ENCODE measurements at places on chromosomes 5 and 9. TPM values are rescaled to one million over a fixed set of nuclear protein-coding genes. Genes with fewer than 3 reads are reported as not detected.

Gene IL5
- total RNA-seq, result not detected

Gene C5orf63
- total RNA-seq, result 8.8 TPM

Gene PHF2
- 9.1 TPM for total RNA-seq

DNA sequence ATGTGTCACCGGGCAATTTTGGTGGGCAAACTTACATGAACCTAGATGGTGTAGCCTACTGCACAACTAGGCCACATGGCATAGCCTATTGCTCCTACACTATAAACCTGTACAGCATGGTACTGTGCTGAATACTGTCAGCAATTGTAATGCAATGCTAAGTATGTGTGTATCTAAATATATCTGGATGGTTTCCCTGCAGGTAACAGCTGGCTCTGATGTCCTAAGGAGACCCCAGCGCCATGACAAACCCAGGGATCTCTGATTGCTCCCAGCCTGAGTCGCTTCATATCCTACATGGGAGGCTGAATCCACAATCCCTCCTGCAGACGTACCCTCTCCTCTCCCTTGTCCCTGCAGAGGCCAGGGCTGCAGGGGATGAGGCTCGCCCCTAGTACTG is 26.6 kb upstream of the TTLL11 start:
- DNase-seq, result no peak
- H3K36me3 ChIP-seq, result no peaks in the 10 kb centered on the region
- H3K4me3 ChIP-seq, result no peak overlapping the region
- H3K27ac ChIP-seq, result no peak overlapping the region
- H3K4me1 ChIP-seq, result peaks cover 11% of the 10 kb centered on the region
- H3K27me3 ChIP-seq, result no peaks in the 10 kb centered on the region

- H3K4me1 ChIP-seq, result peaks cover 12% of the 10 kb centered on the region
- H3K36me3 ChIP-seq, result no peaks in the 10 kb centered on the region
- no peak overlapping the region for H3K27ac ChIP-seq
- peaks cover 18% of the 10 kb centered on the region for H3K27me3 ChIP-seq
- DNase-seq, result no peak
These were observed 2.2 kb upstream of the LCN6 start for GRCh38 chr9:136750526-136750925.

Gene FBP2
- not detected for total RNA-seq

Gene MAMDC2
- total RNA-seq, result not detected

DNA sequence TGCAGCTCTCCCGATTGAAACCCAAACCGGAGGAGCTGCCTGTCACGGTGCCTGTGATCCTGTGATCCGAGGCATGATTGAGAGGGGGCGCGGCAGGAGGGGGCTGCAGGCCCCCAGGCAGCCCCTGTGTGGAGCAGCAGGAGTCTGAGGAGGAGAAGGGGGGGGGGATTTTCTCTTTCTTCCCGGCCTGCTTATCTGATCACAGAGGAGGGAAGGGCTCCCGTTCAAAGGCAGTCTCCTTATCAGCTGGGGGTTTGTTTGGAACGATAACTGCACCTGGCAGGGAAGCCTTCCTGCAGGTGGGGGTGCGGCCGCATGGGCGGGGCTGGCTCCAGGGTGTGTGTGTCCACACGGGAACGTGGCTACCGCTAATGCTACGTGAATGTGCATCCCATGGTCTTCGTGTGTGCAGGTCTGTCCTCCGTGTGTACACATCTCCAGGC is 38.4 kb downstream of the LMX1B start:
- no peak overlapping the region for H3K4me3 ChIP-seq
- no peak overlapping the region for H3K27ac ChIP-seq
- H3K27me3 ChIP-seq, result peaks cover 17% of the 10 kb centered on the region
- H3K4me1 ChIP-seq, result no peaks in the 10 kb centered on the region
- no peak for DNase-seq

DNA sequence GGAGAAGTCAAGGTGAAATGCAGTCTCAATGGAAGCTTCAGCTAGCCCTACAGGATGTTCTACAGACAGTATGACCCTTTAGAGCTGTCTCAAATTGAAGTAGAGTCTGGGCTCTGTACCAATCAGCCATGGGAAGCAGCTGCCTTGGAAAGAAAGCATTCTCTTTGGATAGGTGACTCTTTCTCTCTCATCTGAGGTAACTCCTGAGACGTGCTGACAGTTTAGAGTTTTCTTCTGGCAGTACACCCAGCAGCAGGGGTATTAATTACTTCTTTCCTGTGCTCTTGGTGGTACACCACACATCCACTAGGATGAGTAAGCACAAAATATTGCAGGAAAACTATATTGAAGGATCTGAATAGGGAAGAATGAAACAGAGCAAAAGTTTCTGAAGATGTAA is 329.6 kb upstream of the RGMB start:
- DNase-seq, result no peak
- no peaks in the 10 kb centered on the region for H3K4me1 ChIP-seq
- no peak overlapping the region for H3K4me3 ChIP-seq
- no peaks in the 10 kb centered on the region for H3K36me3 ChIP-seq
- H3K27me3 ChIP-seq, result no peaks in the 10 kb centered on the region

DNA sequence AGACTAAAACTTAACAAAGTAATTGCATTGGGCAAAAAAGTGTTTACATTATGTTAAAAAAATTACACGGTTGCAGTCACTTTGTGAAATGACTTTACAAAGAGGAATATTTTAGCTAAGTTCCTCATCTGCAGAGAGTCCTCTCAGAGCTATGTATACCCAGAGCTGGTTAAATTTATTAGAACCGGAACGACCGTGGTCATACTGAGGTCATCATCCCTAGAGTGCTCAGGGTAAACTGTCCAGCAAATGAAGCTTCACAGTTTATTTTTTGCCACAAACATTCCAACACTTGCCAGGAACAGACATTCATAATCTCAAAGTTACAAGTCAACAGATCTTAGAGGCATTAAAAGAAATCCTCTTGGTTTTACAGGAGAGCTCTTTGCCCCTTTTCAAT is 897 bp downstream of the ROPN1L start:
- H3K27ac ChIP-seq, result no peak overlapping the region
- H3K36me3 ChIP-seq, result no peaks in the 10 kb centered on the region
- no peak overlapping the region for H3K4me3 ChIP-seq
- peaks cover 23% of the 10 kb centered on the region for H3K4me1 ChIP-seq

Gene FLT4
- not detected for total RNA-seq

- peaks cover 15% of the 10 kb centered on the region for H3K4me1 ChIP-seq
- no peaks in the 10 kb centered on the region for H3K36me3 ChIP-seq
- H3K27me3 ChIP-seq, result no peaks in the 10 kb centered on the region
- no peak overlapping the region for H3K27ac ChIP-seq
- no peak overlapping the region for H3K4me3 ChIP-seq
These were observed 115.5 kb upstream of the RANBP3L start for GRCh38 chr5:36417221-36417620.

Data from HepG2 (cell line).